HFFc6 (cell line): ENCODE measurements at places on chromosomes 7 and 10.

DNA sequence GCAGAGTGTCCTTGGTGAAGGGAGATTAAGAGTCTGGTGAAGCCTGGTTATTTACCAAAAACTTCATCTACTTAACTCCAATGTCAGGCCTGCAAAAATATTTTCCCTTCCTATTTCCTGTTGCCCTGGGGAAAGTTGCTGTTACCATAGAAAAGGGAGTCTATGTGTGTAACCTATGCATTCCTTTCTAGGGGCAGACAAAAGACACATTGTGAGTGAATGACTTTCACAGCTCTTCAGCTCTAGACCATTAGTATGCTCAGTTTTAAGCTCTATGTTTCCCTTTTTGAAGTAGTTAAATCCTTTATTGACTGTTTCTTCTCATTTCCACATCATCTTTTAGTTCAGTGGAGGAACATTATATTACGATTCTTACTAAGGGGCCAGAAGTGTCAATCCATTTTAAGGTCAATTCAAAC is 45.6 kb upstream of the SGCE start:
- DNase-seq, result peak; percentile 30

- no peak for DNase-seq
Measured at GRCh38 chr7:117216010-117216409, 106.8 kb downstream of the WNT2 start.

DNA sequence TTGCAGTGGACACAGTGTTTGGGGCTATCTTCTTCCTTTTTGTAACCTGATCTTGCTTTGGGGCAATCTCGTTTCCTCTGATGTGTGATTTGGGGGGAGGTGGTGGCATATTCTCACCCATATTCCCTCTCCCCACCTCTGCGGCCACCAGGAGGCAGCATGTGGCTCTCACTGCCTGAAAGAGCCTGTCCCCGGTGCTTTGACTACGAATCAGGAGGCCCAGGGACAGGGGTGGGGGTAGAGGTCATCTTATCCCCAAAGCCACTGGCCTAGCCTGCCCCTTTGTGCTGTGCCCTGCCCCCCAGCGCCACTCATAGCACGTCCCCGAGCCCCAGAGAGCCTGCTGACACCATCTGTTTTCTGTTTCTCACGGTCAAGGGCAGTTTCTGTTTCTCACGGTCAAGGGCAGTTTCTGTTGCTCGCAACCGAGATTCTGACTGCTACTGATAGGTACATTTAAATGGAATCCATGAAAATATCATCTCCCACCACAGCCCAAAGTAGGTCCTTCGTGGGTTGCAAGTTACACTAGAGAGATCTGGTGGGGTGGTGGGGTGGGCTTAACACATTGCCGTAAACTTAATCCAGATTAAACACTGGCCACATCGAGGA is 28.2 kb downstream of the PHYH start:
- no peak for DNase-seq

GRCh38 chr10:108787932-108788331 is 1135.4 kb downstream of the XPNPEP1 start:
- DNase-seq, result peak; percentile 74

- DNase-seq, result peak; percentile 1
Measured at GRCh38 chr7:82859106-82859850, 303.4 kb downstream of the PCLO start.

DNA sequence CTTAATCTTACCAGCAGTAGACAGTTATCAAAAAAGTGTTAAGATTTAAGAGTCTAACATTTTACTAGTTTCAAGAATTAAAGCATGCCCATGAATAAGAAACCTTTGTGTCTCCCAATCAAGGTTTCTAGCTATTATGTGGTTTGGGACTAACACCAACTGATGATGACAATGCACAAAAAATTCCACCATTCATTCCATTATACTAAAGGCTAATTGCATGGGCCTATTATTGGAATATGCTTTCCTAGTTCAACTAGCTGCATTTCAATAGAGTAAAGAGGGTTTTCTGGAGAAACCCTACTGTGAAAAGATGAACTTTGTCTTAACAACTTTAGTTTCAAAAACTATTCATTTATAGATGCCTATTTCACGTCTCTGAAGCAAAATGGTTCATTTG is 44.6 kb downstream of the UBE2H start:
- peak; percentile 26 for DNase-seq

DNA sequence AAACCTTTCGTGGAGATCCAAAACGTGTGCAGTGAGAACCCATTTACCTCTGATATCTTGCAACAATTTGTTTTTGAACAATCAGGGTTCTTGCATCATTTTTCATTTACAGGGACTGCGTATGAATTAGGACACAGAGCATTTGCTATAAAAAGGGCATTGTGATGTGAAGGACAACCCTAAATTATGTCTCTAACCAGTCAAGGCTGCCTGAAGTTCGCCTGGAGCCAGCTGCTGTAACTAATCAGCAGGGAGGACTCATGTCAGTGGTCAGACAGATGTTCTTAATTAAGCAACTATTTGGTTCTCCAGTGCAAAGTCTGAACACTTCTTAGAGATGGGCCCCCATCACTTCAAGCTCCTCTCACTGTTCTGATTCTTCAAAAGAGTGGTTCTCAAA is 674.8 kb downstream of the KCNMA1 start:
- peak; percentile 8 for DNase-seq
